ENCODE measurements at places on chromosomes 16 and 17.

GRCh38 chr16:89922477-89922883, 662 bp upstream of the TUBB3 start:
- peak; percentile 61 for DNase-seq

- no peak for DNase-seq
These were observed 103.4 kb downstream of the IRF8 start for GRCh38 chr16:86002178-86002900.

DNA sequence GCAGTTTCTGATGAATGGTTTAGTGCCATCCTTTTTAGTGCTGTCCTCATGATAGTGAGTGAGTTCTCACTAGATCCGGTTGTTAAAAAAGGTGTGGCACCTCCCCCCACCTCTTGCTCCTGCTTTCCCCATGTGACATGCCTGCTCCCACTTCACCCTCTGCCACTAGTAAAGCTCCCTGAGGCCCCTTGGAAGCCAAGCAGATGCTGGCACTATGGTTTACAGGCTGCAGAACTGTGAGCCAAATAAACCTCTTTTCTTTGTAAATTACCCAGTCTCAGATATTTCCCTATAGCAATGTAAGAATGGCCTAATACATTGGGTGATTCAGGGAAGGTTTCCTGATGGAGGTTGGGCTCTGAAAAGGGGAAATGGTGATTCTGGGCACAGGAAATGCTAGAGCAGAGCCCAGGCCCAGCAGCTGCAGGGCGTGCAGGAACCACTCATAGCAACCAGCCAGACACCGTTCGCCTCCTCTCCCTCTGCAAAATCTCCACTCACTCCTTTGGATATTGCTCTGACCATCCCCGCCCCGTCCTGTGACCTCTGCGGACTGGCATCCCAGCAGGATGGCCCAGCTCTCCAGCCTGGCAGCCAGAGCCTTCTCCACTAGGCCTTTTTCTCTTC, 2.6 kb upstream of the ADORA2B start:
- DNase-seq, result no peak

GRCh38 chr17:2057760-2058585, 3.1 kb downstream of the HIC1 start:
- peak; percentile 58 for DNase-seq

- DNase-seq, result peak; percentile 51
These were observed 65.8 kb upstream of the SMIM36 start for GRCh38 chr17:55576996-55577586.

GRCh38 chr16:89094252-89094879, 714 bp downstream of the ACSF3 start:
- no peak for DNase-seq

- DNase-seq, result peak; percentile 76
These were observed 4.6 kb downstream of the UNC119 start for GRCh38 chr17:28547623-28548416.

DNA sequence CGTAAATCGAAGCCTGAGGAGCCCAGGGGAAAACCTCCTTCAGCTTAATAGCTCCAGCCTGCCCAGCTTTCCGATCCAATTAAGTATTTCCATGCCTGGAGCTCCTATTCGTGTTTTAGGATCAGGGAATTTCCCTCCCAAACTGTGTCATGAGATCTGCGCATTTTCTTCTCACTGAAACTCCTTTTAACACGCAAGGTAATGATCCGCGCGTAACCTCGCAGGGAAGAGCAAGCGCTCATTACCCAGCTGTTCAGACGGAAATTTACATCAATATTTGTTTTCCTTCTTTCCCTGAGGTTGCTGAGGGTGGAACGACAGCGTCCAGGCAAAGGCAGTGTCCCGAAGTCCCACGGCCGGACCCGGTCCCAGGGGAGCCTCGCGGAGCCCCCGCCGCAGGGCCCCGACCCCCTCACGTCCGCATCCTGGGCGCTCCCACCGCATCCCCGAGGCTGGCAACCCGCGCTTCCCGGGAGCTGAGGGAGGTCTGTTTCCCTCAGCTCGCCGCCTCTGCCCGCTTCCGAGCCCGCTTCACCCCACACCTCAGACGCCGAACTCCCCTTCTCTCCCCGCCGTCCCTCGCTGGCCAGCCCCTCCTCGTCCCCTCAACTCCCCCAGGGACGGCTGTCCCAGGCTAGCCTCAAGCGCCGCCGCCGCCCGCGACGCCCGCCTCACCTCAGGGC, 415 bp downstream of the ABCA5 start:
- no peak for DNase-seq

DNA sequence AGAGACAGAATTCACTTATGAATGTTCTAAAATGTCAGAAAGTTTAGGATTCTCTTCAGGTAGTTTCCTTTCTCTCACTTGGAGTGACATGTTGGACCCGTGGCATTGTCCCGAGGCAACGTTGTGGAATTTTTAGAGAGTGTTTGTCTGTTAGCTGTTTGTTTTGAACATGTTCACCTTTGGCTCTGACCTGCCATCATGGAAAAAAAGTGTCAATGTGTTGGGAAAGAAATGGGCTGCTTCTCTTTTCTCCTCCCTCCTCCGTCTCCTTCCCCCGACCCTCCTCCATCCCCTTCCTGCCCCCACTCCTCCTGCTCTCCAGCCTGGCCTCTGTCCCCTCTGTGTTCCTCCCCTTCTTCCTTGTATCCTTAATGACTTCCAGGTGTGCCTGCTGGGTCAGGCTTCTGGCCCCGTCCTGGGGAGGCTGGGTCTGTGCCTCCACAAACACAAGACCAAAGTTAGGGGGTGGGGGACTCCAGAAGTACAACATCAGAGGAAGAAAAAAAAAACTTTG, 463.1 kb downstream of the MAF start:
- no peak for DNase-seq

Measured in activated CD8-positive, alpha-beta T cell treated with anti-CD3 and anti-CD28 coated beads, Interleukin-2, amount 10 ng/mL, durations not matched to agents 7 days and 5 days (primary cell).